ENCODE measurements at places on chromosomes 3 and 15. TPM values are rescaled to one million over a fixed set of nuclear protein-coding genes. Genes with fewer than 3 reads are reported as not detected.

Gene CAPN3
- total RNA-seq, result 2.6 TPM

Gene GOLIM4
- 52.6 TPM for total RNA-seq

Gene ALAS1
- 160 TPM for total RNA-seq

Gene OSBPL10
- total RNA-seq, result 5.1 TPM

Gene PSTPIP1
- total RNA-seq, result 5.0 TPM

Measured in Right ventricle myocardium superior (tissue), 1 donor.